ENCODE measurements at places on chromosomes 12 and 14. TPM values are rescaled to one million over a fixed set of nuclear protein-coding genes. Genes with fewer than 3 reads are reported as not detected.

- no peak for DNase-seq
Observed at GRCh38 chr14:91269076-91269991, 24.8 kb upstream of the GPR68 start.

- no peak for DNase-seq
Observed at GRCh38 chr14:69873877-69874780, 5.1 kb upstream of the SMOC1 start.

The RDH16 gene
- total RNA-seq: 0.62 TPM

DNA sequence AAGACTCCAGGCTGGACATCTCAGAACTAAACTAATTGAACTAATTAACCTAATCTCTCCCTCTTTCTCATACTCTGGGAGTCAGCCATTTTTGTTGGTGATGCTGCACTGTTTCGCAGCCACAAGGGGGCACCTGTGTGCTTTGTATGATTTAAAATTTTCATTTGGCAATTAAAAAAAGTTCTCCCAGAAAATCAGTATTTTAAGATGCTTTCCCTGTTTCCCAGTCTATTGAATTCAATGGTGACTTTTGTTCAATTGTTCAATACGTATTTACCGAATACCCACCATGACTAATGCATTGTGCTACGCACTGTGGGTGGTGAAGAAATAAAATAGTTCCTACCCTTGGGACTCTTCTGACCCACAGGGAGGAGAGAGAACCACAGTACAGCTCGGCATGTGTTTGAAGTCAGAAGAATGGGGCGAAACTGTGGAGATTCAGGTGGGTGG lies 63.7 kb downstream of the ZNF664 start:
- no peak for DNase-seq

The PTCSC3 gene
- not detected for total RNA-seq

- peak; percentile 18 for DNase-seq
Observed at GRCh38 chr12:109760031-109760929, 46.7 kb downstream of the FAM222A start.

GRCh38 chr12:130538343-130539095 lies 177.6 kb downstream of the RIMBP2 start:
- no peak for DNase-seq

DNA sequence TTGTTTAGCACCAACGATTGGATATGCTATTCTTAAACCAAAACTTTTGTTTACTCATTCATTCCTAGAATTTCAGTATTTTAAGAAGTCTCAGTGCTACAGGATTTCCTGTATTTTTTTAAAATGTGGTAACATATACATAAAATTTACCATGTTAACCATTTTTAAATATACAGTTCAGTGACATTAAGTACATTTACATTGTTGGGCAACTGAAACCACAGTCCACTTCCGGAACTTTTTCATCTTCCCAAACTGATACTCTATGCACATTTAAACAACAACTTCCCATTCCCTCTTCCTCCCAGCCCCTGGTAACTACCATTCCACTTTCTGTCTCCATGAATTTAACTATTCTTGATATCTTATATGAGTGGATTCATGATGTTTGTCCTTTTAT lies 30.3 kb downstream of the PDE3A start:
- no peak for DNase-seq

The PTGER2 gene
- total RNA-seq: 115 TPM

Data from activated naive CD8-positive, alpha-beta T cell treated with anti-CD3 and anti-CD28 coated beads, Interleukin-2, amount 10 ng/mL, durations not matched to agents 7 days and 5 days (primary cell).